ENCODE measurements at places on chromosomes 3 and 15.

- DNase-seq: no peak
These were observed 201.6 kb downstream of the SATB1 start for GRCh38 chr3:18223571-18223970.

DNA sequence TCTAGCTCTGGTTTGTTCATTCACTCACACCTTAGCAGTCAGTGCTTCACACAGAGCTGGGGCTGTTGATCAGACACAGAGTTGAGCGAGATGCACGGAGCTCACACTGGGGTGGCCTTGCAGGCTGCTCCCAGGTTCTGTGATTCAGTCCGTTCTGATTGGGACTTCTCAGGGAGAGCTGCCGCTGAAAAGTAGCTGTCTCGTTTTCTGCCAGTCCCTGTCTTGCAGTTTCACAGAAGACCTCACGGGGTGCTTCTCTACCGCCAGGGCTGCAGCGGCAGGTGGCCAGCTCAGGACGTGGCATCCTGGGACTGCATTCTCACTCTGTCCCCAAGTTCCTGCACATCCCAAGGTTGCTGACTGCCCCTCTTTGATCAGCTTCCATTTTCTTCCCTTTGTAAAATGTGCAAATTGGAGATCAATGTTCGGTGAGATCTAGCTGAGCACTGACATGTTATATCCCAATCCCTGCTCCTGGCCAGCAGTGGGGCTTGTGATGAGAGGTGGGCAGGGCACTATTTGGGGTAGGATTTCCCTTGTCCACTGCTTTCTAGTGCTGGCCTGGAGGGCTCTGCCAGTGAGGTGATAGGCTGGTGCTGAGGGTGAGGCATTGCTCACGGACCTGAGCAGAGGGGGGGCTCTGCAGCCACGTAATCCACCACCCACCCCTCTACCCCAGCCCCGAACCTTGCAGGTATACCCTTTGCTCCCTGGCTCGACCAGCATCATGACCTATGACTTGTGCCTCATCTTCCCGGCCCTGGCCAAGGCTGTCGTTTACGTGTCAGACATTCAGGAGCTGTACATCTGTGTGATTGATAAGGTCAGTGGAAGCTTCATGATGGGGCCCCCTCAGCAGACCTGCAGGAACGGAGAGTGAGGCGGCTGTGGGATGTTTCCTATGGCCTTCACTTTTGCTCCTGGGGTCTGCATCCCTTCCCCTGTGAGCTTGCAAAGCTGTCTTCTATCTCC, 5.3 kb upstream of the TXNRD3 start:
- DNase-seq: no peak

GRCh38 chr3:9951126-9951525, 1.1 kb downstream of the PRRT3 start:
- no peak for DNase-seq

GRCh38 chr15:90947577-90948357, 6.9 kb upstream of the RCCD1 start:
- no peak for DNase-seq

GRCh38 chr15:40239404-40239692, 485 bp downstream of the PAK6 start:
- no peak for DNase-seq

DNA sequence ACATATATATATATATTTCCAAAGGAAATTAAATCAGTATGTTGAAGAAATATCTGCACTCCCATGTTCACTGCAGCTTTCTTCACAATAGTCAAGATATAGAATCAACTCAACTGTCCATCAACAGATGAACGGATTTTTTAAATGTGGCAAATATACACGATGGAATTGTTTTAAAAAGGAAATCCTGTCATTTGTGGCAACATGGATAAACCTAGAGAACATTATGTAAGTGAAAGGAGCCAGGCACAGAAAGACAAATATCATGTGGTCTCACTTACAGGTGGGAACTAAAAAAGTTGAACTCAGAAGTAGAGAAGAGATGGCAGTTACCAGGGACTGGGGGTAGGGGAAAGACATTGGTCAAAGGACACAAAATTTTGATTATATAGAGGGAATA, 253.7 kb downstream of the ULK4 start:
- no peak for DNase-seq

DNA sequence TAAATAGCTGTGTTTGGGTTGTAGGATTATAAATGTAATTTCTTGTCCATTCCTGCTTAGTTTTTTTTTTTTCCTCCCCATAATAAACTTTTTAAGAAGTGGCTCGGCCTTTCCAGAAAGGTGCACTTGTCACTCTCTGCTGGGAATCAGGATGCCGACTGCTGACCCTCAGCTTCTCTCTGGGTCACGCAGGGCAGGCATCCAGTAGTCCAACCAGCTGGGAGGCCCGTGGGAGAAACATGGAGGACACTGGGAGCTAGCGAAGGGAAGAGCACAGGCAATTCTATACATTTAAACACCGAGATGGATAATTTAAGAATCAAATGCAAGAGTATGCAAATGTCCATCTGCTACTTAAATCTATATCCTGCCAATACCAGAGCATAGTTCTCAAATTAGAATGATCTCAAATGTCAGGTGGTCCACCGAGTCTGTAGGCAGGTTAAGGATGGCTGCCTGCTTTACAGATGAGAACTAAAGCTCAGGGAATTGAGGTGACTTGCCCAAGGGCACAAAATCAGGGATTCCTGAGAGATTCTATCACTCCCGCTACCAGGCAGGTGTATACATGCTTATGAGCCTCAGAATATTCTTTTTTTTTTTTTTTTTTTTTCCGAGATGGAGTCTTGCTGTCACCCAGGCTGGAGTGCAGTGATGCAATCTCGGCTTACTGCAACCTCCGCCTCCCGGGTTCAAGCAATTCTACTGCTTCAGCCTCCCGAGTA, 64.5 kb downstream of the DAPK2 start:
- no peak for DNase-seq

GRCh38 chr3:85652360-85652759, 693.6 kb downstream of the CADM2 start:
- no peak for DNase-seq

GRCh38 chr3:143366672-143367071, 247.1 kb downstream of the CHST2 start:
- DNase-seq: no peak

DNA sequence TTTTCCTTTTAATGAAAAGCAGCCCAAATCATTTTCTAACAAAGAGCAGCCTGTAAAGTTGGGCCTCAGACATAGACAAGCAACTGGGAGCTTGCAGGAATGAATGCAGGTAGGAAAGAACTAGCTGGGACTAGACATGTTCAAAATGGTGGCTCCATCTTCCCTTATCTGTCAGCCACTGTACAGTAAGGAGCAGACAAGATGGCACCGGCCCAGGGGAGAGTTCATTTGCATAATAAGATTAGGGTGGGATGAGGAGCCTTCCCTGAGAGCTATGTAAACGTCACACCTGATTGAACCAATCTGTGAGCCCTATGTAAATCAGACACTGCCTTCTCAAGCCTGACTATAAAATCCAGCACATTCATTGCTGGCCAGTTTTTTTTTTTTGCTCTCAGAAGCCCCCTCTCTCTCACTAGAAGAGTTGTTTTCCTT, 59.7 kb upstream of the GK5 start:
- no peak for DNase-seq

GRCh38 chr15:81360491-81360890, 13.5 kb downstream of the TMC3 start:
- DNase-seq: no peak

GRCh38 chr15:95327183-95327525, 1003.3 kb upstream of the NR2F2 start:
- no peak for DNase-seq

GRCh38 chr3:24763393-24763792, 268.7 kb upstream of the THRB start:
- DNase-seq: no peak

DNA sequence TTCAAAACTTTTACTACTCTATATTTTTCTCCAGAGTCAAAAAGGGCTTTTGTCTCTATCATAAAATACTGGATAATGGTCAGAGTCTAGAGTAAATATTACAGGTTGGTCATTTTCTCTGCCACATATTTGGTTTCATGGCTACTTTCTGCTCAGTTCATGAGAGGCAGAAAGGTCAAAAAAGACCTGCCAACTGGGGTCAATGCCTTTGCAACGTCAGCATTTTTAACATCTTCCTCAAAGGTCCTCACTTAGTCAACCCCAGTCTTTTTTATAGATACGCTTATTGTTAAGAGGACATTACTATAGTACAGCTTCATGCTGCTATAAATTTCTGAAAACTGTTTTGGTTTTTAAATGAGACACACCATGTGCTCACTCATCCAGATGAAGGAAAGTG, 312.1 kb upstream of the ARHGEF26 start:
- DNase-seq: no peak

DNA sequence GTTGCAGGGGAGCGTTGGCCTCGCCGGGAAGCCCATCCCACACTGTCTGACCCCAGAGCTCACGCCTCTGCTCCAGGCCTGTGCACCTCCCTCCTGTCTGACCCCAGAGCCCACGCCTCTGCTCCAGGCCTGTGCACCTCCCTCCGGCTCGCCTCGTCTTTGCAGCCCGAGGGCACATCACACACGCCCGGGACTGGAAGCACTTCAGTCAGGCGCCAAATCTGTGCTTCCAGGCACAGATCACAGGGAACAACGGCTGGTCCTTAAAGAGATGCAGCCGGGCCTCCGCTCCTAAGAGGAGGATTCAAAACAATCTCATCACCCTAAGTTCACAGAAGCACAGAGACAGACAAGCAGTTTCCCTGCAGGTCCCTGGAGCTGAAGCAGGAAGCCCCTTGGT, 103.0 kb upstream of the RPL32 start:
- no peak for DNase-seq

GRCh38 chr15:40037721-40038120, 1.3 kb downstream of the SRP14 start:
- no peak for DNase-seq

Measured in NCI-H1436 treated with DMSO at 0.1 percent for 48 hours (cell line).